SW480 (cell line): ENCODE measurements at places on chromosomes 12 and 14.

GRCh38 chr14:61889914-61890351 lies 127.7 kb downstream of the SNAPC1 start:
- DNase-seq: no peak

- DNase-seq: no peak
Observed at GRCh38 chr12:62983594-62983993, 48.6 kb upstream of the PPM1H start.

DNA sequence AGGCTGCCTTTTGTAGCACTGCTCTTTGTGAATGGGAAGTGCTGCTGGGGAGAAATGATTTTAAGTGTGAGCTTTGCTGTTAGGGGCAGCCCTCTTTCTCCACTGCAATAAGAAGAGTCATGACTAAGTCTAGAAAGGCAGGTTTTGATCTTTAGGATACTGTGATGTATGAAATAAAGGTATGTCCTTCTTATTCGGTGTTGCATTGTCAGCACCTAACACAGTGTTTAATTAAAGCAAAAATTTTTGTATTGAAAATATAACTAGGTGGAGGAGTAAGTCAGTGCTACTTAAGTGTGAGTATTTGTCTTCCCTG lies 81.5 kb downstream of the ETV6 start:
- no peak for DNase-seq

DNA sequence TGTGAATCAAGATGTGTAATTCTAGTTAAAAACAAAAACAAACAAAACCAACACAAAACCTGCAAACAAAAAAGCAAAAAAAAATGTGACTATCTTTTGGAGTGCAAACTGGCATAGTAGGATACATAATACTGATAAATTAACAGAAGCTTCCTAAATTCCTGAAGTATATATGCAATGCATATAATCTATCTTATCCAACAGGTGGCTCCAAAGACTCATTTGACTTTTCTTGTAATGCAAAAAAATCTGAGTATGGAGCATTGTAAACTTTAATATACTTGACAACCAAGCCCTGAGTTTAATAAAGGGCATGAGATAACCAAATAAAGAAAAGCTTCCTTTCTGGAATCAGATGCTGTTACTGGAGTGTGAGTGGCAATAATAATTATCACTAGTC lies 1003.6 kb downstream of the FSCB start:
- DNase-seq: peak; percentile 3

- no peak for DNase-seq
Observed at GRCh38 chr14:103550451-103551337, 11.8 kb downstream of the BAG5 start.

- DNase-seq: no peak
Observed at GRCh38 chr12:110687396-110688169, 1.3 kb downstream of the HVCN1 start.

DNA sequence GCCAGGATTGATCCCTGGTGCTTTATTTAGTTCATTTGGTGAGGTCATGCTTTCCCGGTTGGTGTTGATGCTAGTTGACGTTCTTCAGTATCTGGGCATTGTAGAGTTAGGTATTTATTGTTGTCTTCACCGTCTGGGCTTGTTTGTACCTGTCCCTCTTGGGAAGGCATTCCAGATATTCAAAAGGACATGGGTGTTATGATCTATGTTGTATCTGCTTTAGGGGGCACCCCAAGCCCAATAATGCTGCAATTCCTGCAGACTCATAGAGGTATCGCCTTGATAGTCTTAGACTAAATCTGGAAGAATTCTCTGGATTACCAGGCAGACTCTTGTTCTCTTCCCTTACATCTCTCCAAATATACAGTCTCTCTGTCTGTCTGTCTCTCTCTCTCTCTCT lies 42.1 kb downstream of the AK7 start:
- DNase-seq: no peak

DNA sequence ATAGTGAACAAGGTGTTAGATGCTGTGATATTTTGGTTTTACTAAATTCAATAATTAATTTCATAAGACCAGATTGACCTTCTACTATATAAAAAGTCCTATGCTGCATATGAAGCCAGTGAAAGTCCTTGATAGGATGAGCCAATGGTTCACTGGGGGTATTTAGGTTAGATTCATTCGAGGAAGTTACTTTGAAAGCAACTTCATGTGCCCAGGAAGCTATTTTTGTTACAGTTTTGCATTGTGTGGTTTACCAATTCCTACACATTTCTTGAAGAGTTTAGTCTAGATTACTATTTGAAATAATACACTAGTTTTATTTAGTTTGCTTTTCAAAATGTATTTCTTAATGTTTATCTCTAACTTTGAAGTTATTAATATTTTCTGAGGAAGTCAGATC lies 58.5 kb upstream of the RMST start:
- no peak for DNase-seq
